Stimulated activated CD4-positive, alpha-beta T cell treated with anti-CD3 and anti-CD28 coated beads, Interleukin-12 subunit alpha, Interleukin-12 subunit beta, amount 100 ng/mL, for 24 hours (primary cell): ENCODE measurements at places on chromosomes 5 and 9.

DNA sequence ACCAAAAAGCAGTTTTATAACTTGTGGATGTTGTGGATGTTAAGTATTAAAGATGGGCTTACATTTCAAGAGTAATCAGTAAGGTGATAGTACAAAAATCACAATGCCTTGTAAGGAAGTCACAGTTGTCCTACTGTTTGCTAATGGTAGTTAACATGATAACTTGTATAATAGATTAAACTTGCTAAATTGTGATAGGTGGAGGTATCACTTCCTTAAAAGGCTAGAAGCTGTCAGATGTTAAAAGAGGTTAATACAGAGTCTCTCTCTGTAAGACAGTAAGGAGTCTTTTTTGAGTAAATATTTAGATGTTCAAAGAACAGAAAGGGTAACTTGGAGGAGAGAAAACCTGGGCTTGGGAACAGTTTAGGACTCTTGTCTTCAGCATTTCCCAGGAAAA is 14.2 kb upstream of the MACIR start:
- DNase-seq = no peak

- DNase-seq = no peak
Observed at GRCh38 chr9:6956879-6957278, 199.1 kb downstream of the KDM4C start.

DNA sequence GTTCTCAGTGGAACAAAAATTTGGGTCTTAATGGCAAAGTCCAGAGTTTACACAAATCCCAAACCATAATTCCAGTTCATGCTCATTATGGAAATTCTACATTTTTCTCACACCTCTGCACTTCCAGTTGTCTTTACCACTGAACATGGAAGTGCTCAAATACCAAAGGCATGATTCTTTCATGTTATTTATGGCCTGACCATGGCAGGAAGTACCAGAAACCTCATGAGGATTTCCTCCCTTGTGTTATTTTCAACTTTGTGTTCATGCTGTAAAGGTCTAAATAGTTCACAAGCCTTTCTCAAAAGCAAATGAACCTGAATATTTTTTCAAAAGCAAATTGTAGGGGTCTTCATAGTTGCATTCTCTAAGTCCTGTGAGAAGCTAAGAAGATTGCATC is 82.0 kb upstream of the ITGA1 start:
- no peak for DNase-seq

- no peak for DNase-seq
Observed at GRCh38 chr9:2134391-2134790, 119.2 kb downstream of the SMARCA2 start.

- no peak for DNase-seq
Observed at GRCh38 chr9:125993466-125993865, 246.3 kb downstream of the PBX3 start.

DNA sequence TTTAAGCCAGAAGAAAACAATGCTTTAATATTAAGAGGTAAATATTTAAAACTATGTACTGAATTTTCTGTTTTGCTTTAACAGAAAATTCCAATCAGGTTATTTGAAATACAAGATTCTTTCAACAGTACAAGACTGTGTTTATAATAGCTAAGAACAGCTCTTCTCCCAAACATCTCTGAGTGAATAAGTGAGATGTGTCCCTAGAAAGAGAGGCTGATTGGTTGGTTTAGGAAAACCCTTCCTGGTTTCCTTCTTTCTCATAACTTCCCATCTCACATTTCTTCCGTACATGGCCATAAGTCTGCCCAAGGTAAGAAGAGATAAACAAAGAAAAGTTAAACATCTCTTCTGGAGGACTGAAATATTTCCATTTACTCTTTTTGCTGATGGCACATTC is 145.9 kb downstream of the FANCC start:
- no peak for DNase-seq

DNA sequence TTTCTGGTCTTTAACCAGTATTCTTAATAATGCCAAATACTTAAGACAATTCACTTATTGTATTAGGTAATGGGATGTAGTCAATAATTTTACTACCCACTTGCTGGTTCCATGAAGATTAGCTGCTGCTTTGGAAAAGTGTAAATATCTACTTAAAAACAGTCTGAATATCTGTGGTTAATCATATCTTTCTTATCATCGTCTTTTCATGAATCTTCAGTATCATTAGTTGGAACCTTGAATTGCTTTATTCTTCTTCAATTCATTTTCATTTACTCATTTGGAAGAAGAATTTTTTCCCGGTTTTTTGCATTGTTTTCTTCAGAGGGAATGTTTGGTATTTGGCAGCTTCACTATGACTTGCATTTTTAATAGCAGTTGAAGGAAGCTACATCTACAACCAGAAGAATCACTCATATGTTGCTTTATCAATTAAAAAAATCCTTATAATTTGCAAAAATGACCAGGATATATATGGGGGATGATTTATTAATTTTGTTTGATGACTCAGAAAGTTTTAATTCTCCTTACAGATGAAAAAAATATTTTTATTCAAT is 1398.3 kb upstream of the CDH6 start:
- DNase-seq = no peak

GRCh38 chr9:134390537-134390936 is 64.3 kb downstream of the RXRA start:
- DNase-seq = peak; percentile 72
